NCI-H187 treated with DMSO at 0.1 percent for 48 hours (cell line): ENCODE measurements at places on chromosomes 5 and 9.
A peak's percentile ranks its signal among the peaks of the same experiment; 100 is the strongest.

GRCh38 chr5:141832131-141832530 lies 46.1 kb downstream of the PCDH1 start:
- no peak for DNase-seq

GRCh38 chr9:4020755-4021296 lies 279.0 kb downstream of the GLIS3 start:
- peak; percentile 63 for DNase-seq

- DNase-seq, result no peak
Measured at GRCh38 chr5:142215915-142216681, 107.5 kb downstream of the NDFIP1 start.

- no peak for DNase-seq
Measured at GRCh38 chr5:32595118-32595517, 9.8 kb downstream of the SUB1 start.

DNA sequence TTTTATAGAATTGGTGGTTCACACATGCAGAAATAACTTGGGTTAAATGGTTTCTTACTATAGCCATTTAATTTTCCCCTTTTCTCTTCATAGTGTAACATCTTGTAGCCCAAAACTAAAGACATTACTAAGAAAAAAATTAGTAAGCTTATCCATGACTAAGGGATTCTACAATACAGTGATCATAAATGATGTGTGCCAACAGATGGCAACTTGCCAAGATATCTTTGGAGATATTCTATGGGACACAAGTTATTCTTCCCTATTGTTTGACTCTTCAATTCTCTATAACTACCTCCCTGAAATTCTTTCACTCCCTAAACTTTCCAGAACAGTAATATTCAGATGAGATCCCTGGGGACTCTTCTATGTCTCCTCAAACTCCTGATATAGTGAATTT lies 580.6 kb downstream of the PTPRD start:
- DNase-seq, result no peak

GRCh38 chr9:126802318-126803059 lies 2.4 kb upstream of the ZBTB43 start:
- no peak for DNase-seq

- DNase-seq, result no peak
Measured at GRCh38 chr9:107942856-107943255, 453.3 kb upstream of the KLF4 start.

- no peak for DNase-seq
Measured at GRCh38 chr5:32526810-32527209, 58.5 kb upstream of the SUB1 start.

GRCh38 chr5:5613261-5613990 lies 190.9 kb downstream of the ICE1 start:
- no peak for DNase-seq

GRCh38 chr9:2385746-2386145 lies 235.8 kb upstream of the VLDLR start:
- DNase-seq, result no peak

DNA sequence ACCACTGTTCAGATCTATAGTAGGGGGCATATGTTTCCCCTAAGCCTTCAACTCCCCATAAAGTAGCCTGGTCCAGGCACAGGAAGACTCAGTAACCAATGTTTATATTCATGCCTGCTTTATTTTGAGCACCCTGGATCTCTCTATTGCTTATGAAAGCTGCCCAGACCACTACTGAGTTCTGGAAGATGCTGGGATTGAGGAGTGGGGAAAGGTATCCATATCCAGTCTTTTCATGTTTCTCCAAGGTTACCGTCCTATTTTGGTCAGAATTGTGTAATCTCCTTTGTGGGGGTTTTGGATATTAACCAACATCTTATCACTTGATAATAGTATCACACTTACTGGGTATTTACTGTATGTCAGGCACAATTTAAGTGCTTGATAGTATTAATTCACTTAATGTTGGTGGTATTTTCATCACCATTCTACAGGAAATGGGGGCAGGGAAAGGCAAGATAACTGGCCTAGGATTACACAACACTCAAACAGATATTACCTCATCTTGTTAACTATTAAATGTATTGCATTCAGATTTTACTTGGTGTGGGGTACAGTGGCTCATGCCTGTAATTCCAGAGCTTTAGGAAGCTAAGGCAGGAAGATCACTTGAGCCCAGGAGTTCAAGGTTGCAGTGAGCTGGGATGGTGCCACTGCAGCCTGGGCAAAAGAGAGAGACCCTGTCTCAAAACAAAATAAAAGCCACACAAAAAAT lies 36.3 kb downstream of the RUSC2 start:
- DNase-seq, result no peak

DNA sequence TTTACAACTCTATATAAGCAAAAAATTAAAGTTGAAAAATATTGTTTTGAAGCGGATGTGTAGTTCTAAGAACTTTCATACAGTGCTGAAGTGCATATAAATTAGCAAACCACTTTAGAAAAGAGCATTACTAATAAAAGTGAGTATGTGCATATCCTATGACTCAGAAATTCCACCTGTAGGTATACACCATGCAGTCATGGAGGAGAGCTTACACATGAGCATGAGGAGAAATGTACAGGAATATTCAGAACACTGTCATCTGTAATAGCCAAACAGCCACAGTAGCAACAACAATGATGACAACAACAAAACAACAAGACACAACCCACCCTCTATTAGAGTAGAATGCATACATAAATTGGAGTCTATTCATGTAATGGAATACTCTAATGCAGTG lies 138.2 kb upstream of the ARRDC3 start:
- no peak for DNase-seq

DNA sequence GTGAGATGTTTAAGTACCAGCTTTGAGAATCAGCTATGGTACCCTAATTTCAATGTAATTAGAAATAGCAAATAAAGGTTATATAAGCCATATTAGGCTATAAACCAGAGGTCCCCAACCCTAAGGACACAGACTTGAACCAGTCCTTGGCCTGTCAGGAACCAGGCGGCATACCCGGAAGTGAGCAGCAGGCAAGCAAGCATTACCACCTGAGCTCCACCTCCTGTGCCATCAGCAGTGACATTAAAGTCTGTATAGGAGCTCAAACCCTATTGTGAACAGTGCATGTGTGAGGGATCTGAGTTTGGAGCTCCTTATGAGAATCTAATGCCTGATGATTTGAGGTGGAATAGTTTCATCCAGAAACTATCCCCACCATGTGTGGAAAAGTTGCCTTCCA lies 1009.5 kb downstream of the PTPRD start:
- DNase-seq, result no peak

GRCh38 chr9:93656426-93657239 lies 80.2 kb downstream of the PHF2 start:
- DNase-seq, result no peak

DNA sequence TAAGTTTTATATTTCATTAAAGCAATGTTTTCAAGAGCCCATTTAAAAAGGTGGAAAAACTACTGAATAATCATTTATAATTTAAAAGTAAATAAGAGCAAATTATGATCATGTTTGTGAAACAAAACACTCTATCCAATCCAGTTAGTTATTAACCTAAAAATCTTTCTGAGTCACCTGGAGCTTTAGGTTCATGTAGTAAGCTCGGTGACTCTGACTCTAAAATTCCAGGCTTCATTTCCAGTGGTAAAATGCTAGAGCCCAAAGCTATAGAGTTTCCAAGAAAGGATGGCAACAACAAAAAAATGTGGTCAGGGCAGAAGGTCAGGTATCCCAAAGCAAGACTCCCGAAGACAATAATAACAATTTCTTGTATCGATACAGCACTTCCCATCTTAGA lies 76.1 kb upstream of the SPOCK1 start:
- no peak for DNase-seq

DNA sequence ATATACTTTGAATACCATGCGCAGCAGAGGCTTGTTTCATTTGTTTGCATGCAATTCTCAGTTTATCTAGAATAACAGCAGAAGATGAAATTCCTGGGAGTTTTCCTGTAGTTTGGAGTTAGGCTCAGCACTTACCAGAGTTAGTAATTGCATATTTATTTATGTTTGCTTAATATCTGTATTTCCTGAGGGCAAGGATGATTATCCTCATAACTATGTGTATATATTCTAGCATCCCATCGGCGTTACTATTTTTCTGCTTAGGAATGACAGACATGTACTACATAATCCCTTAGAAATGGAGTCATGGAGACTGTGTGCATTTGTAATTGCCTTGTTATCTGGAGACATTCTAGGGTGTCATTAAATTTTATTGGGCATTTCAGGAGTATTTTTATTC lies 1184.8 kb downstream of the DTWD2 start:
- no peak for DNase-seq

- DNase-seq, result no peak
Measured at GRCh38 chr9:133727876-133728441, 10.2 kb downstream of the SARDH start.

DNA sequence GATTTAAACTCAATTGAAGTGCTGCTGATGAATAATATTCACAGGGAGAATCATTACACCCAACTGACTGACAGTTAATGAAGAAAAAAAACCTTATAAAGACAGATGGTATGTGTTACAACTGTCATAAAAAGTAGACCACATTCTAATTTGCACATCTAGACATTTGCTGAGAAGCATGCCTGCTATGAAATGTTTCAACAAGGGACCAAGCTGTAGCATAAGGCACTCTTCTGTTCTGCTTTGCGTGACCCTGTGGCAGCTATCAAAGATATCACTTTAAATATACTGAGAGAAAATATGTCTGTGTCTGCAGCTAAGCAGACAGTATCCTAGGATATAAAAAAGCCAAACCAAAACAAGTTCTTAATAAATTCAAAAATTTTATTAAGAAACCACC lies 153.7 kb downstream of the TMEM232 start:
- no peak for DNase-seq

GRCh38 chr5:151642472-151643140 lies 44.1 kb downstream of the SPARC start:
- DNase-seq, result no peak

GRCh38 chr9:96392263-96392662 lies 8.8 kb upstream of the SLC35D2 start:
- no peak for DNase-seq

- DNase-seq, result no peak
Measured at GRCh38 chr9:21317956-21318923, 13.1 kb upstream of the IFNA5 start.

- DNase-seq, result no peak
Measured at GRCh38 chr5:57346328-57346727, 136.3 kb downstream of the ACTBL2 start.

DNA sequence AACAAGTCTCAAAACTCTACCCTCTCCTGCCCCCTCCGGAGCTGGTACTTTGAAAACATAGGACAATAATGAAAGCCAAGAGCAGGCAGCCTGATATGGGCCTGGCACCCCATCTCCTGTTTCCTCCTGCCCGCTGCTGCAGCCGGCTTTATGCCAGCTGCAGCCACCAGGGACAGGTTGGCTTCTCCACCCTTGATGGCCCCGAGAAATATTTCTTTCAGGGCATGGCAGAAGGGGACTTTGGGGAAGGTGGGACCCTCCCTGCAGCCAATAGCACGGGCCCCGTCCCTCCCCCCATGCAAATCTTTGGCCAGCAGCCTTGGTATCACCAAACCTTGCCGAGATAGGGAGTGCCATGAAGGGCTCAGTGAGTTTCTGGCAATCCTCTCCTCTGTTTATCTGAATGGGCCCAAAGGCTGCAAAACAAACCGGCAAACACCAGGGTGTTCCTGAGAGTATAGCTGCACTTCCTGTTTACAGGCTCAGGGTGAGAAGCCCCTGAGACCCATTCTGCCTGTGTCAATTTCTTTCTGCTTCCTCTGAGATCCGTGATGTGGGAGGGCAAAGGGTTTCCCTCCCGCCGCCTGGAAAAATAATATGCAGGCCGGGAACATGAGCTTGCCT lies 73.4 kb upstream of the BOD1 start:
- DNase-seq, result no peak

- no peak for DNase-seq
Measured at GRCh38 chr9:706606-707459, 134.7 kb upstream of the DMRT1 start.

DNA sequence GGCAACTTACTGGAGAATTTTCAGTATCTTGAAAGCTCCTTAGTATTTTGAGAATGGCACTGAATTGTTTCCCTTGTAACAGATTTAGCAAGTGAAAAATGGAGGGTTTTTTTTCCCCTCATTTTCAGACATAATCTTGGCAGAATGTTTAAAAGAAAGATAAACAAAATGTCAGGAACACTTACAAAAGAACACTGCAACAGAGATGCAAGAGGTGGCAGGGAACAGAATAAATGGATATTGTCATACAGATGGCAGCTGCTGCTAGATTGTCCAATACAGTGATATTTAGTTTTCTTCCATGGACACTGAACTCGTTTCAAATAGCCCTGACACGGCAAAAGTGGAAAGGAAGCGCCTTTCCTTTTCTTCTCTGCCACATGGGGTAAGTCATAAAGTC lies 76.9 kb upstream of the ZNF608 start:
- no peak for DNase-seq

DNA sequence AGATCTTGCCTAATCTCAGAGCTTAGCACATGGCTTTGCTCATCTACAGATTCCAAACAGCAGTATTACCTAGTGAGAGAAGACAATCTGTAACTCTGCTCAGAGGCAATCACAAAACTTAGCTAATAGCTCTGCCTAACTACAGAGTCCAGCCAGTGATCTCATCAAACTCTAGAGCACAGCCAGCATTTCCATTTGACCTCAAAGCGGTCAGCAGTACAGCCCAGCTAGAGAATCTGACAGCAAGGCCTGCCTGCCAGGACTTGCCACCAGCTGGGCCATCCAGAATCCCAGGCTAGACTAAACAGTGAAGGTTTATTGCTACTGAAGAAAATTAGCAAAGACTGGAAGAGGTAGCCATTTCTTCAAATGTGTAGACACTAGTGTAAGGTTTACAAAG lies 217.9 kb upstream of the VLDLR start:
- DNase-seq, result no peak

DNA sequence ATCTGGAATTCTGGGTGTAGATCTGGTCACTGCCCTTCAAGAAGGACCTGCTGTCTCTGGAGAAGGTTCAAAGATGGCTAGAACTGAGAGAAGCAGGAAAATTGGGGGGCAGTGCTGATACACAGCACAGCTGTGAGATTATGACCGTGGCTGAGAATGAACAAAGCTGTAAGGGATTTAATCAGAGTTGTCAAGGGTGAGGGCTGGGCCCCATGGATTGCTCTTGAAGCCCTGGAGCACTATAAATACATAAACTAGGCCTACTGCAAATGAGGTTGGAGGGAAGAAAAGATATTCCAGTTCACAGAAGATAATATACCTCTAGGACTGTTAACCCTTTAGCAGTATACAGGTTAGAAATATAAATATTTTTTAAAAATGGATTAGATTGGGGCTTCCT lies 86.3 kb upstream of the KLF9 start:
- no peak for DNase-seq

GRCh38 chr5:143142596-143143435 lies 260.7 kb downstream of the NR3C1 start:
- no peak for DNase-seq

DNA sequence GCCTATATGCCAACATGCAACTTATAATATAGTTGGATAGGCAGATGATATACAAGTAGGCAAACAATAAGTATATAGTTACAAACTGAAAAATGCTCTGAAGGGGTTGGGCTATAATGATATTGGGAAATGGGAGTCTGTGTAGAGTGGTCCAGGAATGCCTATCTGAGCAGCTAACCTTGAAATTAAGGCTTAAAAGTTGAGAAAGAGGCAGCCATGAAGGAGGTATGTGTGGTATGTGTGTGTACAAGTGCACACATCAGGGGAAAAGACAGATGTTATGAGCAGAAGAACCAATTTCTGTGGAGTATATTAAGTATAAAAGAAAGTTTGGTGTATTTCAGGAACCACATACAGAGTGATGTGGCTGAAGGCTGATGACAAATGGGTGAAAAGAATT lies 154.9 kb upstream of the PAPPA start:
- no peak for DNase-seq
